Dermis microvascular lymphatic vessel endothelial cell (primary cell): ENCODE measurements at places on chromosomes 5 and 9.

- no peak for DNase-seq
These were observed 50.1 kb upstream of the CD180 start for GRCh38 chr5:67246546-67247268.

DNA sequence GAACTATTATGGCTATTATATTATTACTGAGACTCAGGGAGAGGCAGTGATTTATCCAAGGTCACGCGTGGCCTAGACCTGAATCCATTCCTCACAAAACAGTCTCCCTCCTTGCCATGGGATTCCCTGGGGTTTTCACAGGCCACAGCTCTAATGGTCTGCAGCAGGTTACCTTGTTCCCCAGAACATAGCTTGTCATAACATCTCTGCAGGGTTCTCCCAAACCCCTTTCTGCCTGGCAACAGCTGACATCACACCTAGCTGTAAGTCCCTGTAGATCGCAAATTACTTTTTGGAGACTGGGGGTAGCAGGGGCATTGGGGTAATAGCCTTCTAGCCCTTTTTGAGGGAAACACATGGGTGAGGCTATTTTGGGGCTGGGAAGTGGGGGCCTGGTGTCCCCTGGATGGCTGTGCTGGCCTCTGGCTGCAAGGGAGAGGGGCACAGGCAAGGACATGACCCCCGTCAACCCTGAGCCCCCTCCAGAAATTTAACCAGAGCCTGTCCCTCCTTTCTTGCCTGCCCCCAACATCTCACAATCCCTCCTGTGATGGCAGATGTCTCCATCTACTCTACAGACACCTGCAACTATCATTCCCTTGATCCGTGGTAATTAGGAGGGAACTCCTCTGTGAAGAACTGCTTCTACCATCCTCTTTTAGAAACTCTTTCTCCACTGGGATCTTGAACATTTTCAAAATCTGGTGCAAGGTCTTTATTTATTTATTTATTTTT lies 1.3 kb downstream of the CD74 start:
- no peak for DNase-seq

DNA sequence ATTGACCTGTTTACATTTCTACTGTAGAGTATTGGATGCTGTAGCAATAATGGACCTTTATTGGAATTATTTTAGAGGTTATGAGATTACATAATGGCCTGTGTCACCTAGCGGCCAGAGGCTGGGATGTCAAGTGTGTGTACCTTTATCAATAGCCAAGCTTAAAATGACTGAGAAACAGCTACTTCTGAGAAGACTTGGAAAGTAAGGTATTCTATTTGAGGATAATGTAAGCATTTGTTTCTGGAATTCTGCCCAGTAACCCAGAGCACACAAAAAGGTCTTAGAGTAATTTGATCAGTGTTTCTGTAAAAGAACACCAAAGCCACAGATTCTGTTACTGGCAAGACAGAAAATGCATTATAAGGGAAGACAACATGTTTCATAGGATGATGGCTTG lies 116.8 kb downstream of the MACIR start:
- DNase-seq: no peak

- DNase-seq: no peak
These were observed 179.8 kb downstream of the FGF1 start for GRCh38 chr5:142506046-142506445.

GRCh38 chr5:115496936-115497576 lies 47.5 kb downstream of the FEM1C start:
- no peak for DNase-seq

GRCh38 chr5:75640826-75641225 lies 29.6 kb downstream of the ANKDD1B start:
- DNase-seq: peak; percentile 49

GRCh38 chr9:84174486-84174885 lies 166.1 kb downstream of the SLC28A3 start:
- DNase-seq: no peak

- DNase-seq: no peak
These were observed 347.4 kb upstream of the NUDT12 start for GRCh38 chr5:103910011-103910410.

GRCh38 chr5:111935009-111935408 lies 178.0 kb upstream of the NREP start:
- DNase-seq: no peak

DNA sequence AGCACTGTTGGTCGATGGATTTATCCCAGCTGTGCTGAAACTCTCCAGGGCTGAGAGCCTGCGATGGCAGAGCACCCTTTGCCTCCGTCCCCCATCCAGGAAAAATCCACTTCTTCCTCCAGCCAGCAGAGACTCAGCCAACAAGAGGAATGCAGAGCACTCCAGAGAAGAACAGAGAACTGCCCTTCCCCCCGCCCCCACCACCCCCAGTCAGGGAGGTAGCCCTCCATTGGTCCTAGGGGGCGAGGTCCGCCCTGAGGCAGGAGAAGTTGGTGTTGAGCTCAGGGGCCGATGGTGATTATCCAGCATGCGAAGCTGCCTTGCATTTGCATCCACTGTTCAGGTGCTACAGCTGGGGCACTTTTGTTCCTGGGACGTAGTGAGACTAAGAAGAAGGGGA lies 9.0 kb downstream of the TLX3 start:
- no peak for DNase-seq

DNA sequence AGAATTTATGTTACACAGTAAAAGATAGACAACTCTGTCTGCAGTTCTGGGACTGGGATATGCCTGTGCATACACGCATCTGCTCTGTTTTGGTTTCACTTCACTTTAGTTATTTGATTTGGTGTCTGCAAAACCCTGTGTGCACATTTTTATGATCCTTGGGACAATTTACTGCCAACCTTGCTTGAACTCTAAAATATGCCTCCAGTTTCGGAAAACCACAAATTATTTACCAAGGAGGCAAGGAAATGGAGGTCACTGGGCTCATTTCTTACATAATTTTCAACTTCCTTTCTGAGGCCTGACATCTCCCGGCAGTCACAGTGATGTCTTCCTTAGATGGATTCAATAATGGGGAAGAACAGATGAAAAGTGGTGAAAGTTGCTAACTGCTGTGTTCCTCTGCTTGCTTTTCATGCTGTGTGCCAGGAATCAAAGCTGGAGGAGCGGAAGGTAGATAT lies 61.2 kb upstream of the TAF11L2 start:
- peak; percentile 15 for DNase-seq

- no peak for DNase-seq
These were observed 38.5 kb upstream of the ANKRD31 start for GRCh38 chr5:75275147-75275546.

DNA sequence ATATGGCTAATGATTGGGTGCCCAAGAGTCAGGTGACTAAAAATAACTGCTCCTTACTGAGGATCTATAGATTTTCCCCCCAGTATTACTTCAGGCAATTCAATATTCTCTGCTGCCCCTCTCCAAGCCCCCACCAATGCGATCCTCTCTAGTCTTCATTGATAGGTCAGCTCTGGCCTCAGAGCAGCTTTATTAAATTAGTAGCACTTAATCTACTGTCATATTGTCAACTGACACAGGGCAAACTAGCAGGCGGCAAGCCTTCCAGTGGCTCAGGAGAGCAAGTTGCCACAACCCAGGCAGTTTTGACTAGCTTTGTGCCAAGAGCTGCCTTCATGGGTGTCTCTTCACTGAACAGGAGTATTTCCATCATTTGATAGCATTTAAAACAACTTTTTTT lies 462.9 kb downstream of the BNC2 start:
- DNase-seq: no peak

DNA sequence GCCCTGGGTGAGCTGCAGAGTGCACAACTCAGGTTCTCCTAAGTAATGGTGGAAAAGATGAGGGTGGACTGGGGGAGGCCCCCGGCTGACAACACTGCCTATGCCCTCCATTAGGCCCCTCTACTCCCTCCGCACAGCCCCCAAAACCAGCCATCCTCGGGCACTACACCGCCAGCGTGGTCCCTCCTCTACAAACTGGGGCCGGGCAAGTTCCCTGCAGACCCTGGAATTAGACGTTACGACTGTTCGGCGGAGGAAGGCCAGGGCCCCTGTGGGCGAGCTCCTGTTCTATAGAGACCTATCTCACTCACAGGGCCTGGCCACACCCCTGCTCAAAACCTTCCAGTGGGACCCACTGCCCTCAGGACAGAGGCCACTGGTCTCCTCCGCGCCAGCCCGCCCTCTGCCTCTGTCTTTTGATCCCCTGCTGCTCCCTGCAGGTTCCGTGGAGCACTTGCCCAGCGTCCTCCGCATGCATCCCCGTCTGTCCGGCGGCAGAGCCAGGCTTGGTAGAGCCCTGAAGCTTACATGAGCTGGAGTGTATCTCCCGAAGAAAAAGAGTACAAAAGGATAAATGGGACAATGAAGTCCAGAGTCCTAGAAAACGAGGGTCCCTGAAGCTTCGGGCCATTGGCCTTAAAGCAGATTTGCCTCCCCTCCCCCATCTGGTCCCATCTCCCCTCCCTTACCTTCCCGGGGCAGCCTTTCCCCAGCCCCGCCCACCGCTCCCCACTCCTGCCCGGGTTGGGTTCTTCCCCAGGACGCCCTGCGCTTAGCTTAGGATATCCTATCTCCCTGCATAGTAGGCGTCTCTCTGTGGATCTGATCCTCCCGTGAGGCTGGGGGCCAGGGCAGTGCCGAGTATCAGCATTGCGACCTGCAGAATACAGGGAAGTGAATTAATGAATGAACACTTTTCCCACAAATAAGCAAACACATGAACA lies 71.3 kb downstream of the HRH2 start:
- DNase-seq: no peak

GRCh38 chr9:89687188-89687587 lies 82.4 kb downstream of the GADD45G start:
- no peak for DNase-seq

DNA sequence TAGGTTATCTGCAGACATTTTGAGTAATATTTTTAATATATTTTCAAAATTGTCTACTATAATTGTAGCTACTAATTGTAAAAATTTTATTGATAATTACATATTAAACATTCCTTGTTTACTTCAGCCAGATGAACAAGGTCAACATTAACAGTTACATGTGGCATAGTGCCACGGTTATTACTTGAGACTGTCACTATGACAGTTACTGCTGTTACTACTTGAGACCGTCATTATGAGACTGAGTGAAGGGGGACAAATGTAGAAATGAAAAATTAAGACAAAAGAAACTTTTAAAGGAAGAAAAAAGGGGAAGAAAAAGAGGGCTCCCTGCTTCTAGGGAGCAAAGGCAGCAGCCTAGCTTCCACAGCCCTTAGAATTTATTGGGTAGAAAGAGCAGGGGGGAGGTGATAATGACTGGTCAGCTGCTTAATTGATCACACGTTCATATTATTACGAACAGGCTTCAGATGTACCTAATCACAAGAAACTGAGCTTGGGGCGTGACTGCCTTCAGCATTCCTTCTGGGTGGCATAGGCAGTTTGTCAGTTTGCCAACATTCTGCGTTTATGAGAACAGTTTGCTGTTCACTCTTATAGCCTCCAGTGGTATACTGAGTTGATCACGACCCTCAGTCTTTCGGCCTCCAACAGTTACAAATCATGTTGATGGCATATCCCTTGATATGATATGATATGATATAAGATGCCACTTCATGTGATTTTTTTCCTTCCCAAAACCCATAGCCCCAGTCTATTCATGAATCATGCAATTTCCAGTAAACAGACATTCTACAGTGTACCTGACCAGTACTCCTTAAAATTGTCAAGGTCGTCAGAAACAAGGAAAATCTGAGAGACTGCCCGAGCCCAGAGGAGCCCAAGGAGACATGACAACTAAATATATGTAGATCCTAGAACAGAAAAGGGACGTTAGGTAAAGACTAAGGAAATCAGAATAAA lies 13.1 kb downstream of the MARCHF6 start:
- no peak for DNase-seq

- DNase-seq: no peak
These were observed 152.3 kb upstream of the ANKH start for GRCh38 chr5:15023846-15024245.

GRCh38 chr5:71932655-71933338 lies 174.5 kb upstream of the MAP1B start:
- DNase-seq: no peak

DNA sequence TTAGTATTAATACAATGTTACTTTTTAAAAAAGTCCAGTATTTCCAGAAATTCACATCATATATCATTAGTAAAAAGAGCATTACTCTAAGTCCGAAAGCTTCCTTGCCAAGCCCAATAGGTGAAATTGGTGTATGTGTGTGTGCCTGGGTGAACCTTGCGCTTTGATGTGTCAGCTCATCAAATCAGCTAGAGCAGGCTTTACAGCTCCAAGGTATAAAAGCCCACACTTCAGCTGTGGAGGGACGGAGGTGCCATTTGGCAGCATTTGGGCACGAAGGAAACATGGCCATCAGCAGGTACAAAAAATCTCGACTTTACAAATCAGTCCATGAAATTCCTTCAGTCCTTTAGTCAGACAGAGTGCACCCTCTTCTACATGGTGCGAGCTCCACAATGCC lies 76.5 kb upstream of the IL7R start:
- DNase-seq: no peak

DNA sequence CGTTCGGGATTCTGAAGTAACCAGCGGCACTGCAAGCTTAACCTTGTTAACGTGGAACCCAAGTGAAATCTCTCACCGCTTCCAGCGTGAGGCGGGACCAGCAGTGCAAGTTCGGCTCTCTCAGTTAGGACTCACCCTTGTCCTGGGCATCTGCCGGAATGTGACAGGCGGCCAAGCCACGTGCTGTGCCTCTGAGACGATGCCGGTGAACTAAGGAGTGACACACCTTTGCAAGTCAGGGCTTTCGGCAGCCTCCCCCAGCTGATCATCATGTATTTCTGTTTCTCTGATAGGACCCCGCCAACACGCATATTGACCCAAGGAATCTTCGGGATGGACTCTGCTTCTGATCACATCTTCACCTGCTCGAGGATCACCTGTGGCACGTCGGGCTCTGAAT lies 415.0 kb upstream of the IRX1 start:
- DNase-seq: no peak

DNA sequence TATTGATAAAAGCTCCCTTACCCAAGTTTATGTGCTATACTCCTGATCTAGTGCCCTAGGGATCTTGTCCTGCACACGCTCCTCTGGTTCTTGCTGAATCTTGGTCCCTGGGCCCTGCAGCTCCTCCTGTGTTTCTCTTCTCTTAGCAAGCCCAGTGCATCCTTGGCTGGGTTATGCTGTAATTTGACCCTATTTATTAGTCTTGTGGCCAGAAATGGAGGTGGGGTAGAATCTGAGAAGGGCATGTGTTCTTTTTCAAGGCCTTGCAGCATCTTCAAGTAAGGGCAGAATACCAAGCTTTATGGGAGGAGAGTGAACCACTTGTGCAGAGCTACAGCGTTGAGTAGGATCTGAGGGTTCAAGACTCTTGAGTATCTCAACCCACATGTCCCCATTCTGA lies 366.8 kb downstream of the FAM170A start:
- DNase-seq: no peak

- DNase-seq: no peak
These were observed 241.1 kb upstream of the IRX4 start for GRCh38 chr5:2123874-2124273.

DNA sequence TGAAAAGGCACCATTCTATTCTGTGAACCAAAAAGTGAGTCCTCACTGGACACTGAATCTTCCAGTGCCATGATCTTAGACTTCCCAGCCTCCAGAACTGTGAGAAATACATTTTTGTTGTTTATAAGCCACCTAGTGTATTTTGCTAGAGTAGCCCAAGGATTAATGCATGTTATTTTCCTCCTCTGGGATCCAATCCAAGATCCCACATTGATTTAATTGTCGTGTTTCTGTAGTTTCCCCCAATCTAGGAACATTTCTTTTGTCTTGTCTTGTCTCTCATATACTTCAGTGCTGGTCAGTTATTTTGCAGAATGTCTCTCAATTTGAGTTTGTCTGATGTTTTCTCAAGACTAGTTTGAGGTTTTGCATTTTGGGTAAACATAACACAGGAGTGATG lies 36.4 kb downstream of the GDNF start:
- DNase-seq: no peak
